ENCODE measurements at places on chromosomes 3 and 15.

- DNase-seq, result no peak
Observed at GRCh38 chr3:14905055-14905657, 42.2 kb upstream of the NR2C2 start.

DNA sequence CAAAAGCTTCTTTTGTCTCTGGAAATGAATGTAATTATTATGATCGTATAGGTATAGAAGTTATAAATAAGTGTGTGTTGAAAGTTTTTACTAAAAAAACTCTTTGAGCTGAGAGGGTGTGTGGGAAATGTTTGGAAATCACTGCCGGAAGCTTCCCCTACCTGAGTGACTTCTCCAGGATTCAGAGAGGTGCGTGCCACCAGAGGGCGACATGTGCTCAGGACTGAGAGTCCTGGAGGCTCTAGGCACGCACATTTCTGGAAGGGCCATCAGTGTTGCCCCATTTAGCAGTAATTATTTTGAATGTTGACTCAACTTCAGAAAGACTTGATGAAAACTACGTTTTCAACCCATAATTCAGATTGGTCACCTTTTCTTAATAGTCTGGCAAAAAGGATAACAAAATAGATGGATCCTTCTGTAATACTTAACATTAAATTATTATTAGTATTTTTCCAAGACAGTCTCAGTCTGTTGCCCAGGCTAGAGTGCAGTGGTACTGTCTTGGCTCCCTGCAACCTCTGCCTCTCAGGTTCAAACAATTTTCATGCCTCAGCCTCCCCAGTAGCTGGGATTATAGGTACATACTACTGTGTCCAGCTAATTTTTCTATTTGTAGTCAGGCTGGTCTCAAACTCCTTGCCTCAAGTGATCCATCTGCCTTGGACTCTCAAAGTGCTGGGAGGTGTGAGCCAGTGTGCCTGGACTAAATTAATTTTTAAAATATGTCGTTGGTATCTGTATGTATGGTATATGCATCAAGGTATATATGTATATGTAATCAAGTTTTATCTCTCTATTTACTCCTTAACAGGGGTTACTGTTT lies 34.5 kb downstream of the GPR171 start:
- DNase-seq, result peak; percentile 90

DNA sequence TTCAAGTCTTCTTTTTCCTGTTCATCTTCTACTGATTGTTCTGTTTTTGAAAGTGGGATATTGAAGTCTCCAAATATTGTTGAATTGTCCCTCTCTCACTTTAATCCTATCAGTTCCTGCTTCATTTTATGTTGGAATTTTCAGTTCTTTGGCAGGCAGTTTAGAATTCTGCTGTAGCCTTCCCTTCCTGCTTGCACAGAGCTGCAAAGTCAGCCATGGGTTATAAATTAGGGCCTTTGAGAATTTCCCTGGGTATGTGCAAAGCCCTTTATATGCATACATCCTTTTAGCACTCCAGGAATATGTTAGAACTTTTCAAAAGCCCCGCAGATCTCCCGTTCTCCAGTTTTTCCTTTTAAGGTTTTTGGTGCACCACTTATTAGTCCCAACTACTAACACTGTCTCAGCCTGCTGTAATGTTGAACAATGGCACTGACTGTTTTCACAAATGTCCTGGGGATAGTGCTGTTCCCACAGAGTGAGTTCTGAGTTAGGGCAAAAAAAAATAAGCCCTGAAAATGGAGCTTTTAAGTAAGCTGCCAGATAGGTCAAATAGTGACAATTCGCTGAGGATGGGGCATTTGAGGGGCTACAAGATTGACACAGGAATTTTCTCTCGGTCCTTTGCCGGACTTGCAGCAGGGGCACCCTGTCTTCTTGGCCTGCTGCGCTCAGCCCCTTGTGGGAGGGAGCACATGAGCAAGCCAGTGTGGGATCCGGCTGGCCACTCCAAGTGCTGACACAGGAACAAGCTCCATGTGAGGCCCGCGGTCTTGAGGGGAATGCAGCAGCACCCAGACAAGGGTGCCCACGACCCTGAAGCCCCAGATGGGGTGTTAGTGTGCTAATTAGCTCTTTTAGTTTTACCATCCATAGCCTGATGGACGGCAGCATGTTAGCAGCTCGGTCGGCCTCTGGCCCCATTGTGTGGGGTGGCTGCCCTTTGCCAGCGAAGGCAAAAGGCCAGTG lies 96.0 kb downstream of the VPS8 start:
- no peak for DNase-seq

DNA sequence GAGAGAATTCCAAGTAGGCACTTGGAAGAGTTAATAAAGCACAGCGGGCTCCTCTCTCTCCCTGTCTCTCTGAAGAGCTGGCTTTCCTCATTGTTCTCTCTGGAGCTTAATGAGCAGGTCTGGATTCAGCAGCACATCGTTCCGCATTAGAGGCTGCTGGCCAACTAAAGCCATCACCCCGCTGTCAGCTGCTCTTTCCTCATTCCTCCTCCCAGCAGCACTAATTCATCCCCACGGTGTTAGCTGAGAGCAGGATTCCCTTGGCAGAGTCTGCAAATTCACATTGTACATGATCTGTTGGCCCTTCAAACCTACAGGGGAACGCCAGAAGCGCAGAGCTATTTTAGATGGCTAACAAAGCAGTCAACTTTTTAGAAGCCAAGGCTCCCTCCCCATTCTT lies 44.2 kb downstream of the SGO1 start:
- DNase-seq, result no peak

- DNase-seq, result no peak
Observed at GRCh38 chr3:144031938-144032337, 60.3 kb downstream of the DIPK2A start.

GRCh38 chr3:3316521-3316920 lies 137.0 kb upstream of the CRBN start:
- DNase-seq, result no peak

GRCh38 chr3:42012935-42013690 lies 51.2 kb upstream of the ULK4 start:
- DNase-seq, result peak; percentile 86

DNA sequence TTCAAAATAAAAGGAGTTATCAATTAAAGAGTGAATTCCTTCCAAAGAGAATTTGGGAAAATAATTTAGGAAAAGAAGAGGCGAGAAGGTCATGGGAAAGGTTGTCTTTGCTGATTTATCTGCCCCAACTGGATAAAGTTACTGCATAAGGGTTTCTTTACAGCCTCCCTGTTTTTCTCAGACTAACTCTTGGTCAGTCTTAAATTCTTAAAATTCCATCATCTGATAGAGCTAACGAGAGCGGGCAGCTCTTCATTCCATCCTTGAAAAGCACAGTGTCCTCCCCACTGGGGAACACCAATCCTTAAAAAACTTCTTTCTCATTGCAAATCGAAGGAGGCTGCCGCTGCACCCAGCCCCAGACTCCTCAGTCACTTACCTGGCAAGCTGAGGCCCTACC lies 107.2 kb downstream of the PGPEP1L start:
- DNase-seq, result no peak

- no peak for DNase-seq
Observed at GRCh38 chr15:101841656-101842055, 29.7 kb downstream of the OR4F15 start.

DNA sequence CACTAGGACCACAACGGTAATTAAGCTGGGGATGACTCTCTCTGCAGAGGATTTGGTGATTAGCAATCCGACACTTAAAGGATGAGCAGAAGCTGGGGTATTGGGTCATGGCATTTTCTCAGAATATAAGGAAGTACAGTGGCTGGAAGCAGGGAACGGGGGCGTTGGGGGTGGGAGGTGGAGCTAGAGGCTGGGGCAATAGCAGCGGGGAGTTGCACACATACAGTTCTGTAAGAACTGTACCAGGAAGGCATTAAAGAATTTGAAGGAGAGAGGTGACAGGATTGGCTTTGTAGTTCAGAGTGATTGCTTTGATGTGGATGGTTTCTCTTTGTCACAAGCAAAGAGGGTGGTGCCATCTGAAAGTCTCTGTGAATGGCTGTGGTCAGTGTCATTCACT lies 28.2 kb downstream of the PSMD6 start:
- DNase-seq, result peak; percentile 79

DNA sequence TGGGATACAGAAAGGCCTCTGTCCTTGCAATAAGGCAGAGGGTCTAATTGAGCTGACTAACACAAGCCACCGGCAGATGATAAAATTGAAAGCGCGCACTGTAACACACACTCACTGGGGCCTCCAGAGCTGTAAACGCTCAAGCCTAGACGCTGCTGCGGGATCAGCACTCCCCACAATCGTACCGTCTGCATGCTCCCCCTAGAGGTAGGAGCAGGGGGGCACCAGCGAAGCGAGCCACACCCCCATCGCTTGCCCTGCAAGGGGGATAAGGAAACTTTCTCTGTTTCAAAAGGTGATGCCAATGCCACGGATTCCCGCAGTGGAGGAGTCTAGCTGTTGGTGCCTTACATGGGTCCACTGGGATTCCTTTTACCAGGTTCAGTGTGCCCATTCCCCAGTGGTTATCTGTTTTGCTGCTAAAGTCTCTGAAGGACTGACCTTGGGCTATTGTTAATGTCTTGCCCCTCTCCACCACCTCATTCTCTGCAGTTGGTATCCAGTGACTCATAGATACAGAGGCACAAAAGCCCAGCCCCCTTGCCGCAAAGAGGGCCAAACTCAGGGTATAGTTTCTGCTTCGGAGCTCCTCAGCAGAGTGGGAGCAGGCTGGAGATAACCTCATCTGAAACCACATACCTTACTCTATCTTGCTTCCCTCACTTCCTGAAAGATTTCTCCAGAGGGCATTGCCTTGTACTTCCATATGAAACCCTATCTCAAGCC lies 139.3 kb upstream of the KBTBD8 start:
- DNase-seq, result no peak

DNA sequence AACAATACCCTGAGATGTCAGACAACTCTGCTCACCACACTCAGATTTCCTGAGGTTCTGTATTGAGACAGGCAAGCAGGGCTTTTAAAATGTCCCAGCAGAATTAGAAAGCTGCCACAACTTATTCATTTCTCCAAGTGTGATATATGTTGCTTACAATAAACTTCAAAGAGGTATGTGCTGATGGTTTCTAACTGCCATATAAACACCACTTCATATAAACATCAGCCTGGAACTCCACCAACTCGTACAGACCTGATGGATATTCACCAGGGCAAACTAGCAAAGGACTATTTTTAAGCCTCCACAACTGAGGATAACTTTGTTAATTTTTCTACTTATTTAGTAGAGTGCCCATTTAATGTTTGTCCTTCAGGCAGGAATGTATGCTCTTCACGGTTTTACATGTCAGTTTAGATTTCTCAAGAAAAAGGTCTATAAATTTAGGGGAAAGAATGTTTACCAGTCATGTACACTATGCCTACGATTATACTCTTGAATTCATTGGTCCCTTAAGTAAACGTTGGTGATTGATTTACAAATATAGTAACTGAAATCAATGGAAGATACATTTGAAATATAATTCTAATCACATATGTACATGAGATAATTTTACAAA lies 109.6 kb upstream of the ABI3BP start:
- no peak for DNase-seq

- DNase-seq, result no peak
Observed at GRCh38 chr3:70264122-70264780, 48.2 kb downstream of the MDFIC2 start.

DNA sequence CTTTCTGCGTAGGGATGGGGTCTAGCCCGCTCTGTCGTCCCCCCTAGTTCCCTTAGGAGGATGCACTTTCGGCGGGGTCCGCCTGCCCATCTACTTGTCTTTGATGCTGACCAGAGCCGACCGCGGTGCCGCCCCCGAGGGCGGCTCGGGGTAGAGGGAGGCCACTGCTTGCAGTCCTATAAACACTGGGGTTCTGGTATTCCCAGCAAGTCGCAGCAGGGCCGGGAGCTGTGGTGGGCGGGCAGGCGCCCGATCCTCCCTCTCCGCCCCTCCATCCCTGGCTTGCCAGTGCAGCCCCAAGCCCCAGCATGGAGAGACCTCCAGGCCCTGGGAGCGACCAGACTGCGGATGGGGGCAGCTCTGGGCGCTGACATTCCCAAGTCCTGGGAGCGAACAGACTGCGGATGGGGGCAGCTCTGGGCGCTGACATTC lies 830 bp downstream of the SEMA4B start:
- no peak for DNase-seq

DNA sequence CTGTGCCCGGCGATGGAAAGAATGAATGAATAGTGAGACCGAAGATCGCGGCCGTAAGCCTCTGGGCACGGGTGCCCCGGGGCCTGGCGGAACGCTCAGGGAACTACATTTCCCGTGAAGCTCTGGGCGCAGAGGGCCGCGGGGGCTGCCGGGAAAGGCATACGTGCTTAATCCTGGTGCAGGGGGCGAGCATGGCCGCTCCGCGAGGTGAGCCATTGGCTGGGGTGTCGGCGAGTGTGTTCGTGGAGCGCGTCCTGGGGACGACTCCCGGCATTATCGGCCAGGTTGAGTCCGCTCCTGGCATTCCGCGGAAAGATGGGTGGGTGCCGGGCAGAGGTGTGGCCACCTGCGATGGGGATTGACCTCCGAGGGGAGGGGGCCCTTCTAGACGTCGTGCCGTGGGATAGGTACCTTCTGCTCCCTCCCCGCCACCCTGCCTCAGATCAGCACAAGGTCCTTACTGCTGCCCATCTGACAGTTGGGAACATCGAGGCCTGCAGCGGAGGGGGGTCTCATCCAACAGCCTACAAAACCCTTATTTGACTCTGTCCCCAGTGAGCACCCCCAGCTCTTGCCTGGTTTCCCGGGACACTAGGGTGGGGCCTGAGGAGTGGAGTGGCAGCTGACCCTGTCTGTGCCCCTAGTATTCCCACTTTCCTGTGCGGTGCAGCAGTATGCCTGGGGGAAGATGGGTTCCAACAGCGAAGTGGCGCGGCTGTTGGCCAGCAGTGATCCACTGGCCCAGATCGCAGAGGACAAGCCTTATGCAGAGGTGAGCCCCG lies at the start of gene MPI:
MPI (plus strand) TSS at position 160 of the 782 bp plus-strand sequence; CDS start at position 192, 32 bp downstream.
- DNase-seq, result peak; percentile 92

DNA sequence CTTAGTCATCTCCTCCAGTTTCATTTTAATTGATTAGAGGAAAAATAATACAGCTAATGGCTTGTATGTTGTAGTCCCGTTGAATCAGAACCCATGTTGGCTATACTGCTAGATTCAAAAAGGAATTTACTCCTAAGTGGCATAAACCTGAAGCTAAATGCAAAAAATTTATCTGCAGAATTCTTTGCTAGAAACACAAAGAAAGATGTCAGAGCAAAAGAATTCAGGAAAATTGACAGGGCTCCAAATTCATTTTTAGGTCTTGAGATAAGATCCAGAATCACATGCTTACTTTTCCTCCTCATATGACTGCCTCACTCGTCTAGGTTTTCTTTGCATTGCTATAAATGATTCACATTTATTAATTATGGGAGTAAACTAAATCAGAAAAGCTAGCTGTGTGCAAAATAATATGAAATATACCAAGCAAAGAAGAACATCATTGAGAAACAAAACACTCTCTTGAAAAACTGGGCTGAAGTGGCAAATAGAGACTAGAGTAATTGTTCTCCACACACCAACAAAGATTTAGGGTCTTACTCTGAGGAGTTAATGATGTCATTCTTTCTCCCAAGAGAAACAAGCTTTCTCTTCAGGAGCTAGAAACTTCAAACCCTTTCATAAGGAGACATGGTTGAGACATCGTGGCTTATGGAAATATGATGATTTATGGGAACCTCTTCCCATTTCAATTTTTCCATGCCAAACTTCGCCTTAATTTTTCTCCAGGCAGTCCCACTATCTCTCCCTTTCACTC lies 94.8 kb upstream of the FEZF2 start:
- DNase-seq, result no peak

GRCh38 chr3:2869905-2870304 lies 240.3 kb downstream of the IL5RA start:
- DNase-seq, result no peak
